IPS-NIHi11 (cell line): ENCODE measurements at places on chromosomes 4 and X.

- no peak for DNase-seq
These were observed 72.0 kb downstream of the WFS1 start for GRCh38 chr4:6341696-6342095.

GRCh38 chrX:68650491-68650890 is 3.0 kb downstream of the STARD8 start:
- no peak for DNase-seq

GRCh38 chr4:27149541-27150212 is 289.0 kb downstream of the STIM2 start:
- no peak for DNase-seq

DNA sequence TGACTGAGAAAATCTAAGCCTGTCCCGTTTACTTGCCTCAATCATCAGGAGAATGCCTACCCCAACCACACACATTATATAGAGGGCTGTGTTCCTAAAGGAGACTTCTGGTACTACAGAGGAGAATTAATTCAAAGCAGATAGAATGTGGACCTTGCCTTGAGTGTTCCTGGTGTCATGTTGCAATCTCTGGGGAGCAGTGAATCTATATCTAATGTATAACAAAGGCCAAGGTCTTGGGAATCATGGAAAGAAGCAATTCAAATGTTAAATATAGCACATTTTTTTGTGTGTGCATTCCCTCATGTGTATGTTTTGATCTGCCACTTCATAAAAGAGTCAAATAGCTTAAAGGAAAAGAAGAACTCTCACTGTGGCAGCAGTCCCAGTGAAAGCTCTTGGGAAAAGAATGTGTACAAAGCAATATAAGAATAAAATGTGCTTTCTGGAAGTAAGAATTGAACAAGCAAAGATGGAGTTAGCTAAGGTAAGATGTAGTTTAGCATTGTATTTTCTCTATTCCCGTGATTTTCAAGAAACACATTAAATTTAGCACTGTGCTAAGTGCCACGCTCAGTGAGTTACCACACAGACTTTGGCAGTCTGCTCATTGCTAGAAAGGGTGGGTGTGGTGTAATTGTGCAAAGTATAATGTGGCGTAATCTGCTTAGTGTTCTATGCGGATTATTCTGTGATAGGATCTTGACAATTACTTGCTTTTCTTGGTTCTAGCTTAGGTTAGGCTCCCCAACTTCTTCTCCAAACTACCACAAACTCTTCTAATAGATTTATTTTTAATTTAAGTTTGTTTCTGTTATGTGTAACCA is 13.7 kb downstream of the ADH6 start:
- peak; percentile 34 for DNase-seq

DNA sequence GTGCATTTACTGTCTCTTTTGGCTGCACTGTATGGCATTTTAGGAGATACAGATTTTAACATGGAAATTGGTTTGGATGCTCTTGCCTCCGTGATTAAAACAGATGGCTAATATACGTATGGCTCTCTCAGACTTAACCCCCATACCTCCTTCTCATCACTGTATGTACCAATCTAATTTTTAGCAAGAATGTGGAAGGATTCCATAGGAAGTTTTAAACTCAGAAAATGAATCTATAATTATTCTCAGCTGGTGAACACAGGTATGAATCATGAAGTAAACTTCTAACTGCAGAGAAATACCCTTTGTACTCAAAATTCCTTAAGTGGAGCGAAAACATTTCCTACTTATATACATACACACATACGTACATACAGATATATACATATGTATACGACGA is 210.5 kb upstream of the NEIL3 start:
- DNase-seq = no peak

- no peak for DNase-seq
These were observed 21.5 kb upstream of the TBL1X start for GRCh38 chrX:9443327-9443726.
